CD4-positive, alpha-beta T cell (primary cell): ENCODE measurements at places on chromosomes 16 and 17. TPM values are rescaled to one million over a fixed set of nuclear protein-coding genes. Genes with fewer than 3 reads are reported as not detected.

DNA sequence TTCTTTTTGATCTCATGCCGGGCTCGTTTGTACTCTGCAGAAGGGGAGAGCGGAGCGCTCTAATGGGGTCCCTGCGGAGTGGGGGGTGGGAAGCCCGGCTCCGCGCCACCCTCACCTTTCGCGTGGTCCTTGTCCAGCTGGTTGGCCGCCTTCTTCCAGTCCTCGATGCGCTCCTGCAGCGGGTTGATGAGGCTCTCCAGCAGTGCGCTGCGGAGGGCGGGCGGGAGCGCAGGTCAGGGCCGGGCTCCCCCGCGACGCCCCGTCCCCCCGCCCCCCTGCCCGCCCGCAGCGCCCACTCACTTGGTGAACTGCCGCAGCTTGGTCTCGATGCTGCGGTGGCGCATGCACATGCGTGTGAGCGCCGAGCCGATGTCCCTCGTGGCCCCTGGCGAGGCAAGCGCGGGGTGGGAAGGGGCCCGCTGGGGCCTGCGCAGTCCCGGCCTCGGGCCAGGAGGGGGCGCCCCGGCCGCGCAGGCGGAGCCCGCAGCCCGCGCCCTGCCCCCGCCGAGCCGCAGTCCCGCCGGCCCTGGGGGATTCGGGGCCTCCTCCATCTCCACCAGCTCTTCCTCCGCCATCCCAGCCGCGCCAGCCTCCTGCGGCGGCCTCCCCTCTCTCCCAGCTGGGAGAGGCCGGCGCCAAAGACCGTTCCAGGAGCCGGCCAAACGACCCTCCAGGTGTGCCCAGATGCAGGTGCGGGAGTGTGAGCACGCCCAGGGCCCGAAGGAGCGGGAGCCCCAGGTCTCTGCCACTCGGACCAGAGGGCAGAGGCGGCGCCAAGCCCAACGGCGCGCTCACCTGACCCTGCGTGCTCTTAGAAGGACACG is 6.0 kb downstream of the MTSS2 start:
- DNase-seq: no peak

DNA sequence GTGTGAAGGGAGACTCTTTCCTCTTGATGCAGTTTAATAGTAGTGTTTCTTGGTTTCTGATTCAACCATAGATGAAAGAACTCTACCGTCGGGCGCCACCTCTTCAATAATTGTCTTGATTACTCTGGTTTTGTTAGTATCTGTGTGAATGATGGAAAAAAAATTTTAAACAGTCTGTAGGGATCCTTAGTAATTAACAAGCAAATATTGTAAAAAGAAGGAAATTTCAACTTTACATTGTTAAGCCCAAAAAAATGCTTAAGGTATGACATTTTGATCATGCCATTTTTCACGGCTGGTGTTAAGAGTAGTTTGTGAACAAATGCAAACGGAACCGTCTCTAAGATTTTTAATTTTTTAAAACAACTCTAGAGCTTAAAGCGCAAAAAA is 4.1 kb downstream of the KRT10 start:
- no peak for DNase-seq

GRCh38 chr16:84643674-84644073 is 4.6 kb upstream of the KLHL36 start:
- DNase-seq: no peak

- DNase-seq: no peak
Observed at GRCh38 chr17:44558710-44559633, 1.7 kb downstream of the FZD2 start.

GRCh38 chr16:46812781-46813540 is 18.0 kb downstream of the C16orf87 start:
- no peak for DNase-seq

DNA sequence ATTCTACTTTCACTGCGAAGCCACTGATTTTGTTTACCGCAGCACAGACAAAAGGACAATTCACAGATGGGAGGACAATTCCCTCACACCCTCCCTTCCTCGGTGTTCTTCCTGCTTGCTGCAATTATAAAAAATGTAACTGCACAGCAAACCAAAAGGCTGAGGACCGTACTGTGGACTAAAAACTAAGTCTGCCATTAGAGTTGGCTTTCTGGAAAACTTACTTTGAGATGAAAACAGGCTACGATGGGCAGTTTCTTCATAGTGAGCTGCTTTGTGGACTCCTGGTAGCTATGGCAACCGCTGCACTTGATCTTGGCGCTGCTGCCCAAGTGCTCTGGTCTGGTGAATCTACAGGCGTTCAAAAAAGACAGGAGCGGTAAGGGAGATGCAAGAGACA is 35.2 kb downstream of the USP22 start:
- no peak for DNase-seq

DNA sequence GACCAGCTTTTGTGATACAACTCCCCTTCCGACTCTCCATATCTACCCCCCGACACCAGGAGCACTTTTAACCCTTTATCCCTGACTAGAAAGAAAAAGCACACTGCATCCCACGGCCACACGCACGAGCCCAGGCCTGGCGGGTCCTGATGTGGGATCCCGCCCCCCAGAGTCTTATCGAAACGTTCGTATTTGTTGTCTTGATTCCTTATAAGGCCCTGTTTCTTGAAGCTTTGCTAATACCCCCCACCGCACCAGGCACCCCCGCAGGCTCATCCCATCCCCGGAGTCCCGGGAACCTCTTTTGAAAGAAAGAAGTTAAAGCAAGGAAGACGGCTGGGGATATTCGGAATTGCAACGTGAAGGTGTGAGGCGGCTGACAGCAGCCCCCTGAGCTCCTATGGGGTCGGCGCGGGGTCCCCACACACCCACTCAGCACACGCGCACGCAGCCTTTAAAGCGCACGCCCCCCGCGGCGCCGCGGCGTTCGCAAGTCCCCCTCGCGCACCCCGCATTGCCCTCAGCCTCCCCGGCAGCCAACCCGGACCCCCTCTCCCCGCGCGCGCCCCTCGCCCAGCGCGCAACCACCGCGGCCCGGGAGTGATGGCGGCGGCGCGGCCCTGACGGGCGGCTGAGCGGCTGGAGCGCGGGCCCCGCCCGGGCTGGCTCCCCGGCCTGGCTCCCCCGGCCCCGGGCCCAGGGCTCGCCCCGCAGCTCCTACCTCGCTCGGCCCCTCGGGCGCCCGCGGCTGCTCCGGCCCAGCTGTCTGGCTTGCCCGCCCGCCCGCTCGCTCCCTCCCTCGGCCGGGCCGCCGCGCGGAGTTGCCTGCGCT is 448 bp downstream of the STAT5B start:
- DNase-seq: peak; percentile 45

- DNase-seq: no peak
Observed at GRCh38 chr16:2769675-2770056, 7.4 kb downstream of the ELOB start.

DNA sequence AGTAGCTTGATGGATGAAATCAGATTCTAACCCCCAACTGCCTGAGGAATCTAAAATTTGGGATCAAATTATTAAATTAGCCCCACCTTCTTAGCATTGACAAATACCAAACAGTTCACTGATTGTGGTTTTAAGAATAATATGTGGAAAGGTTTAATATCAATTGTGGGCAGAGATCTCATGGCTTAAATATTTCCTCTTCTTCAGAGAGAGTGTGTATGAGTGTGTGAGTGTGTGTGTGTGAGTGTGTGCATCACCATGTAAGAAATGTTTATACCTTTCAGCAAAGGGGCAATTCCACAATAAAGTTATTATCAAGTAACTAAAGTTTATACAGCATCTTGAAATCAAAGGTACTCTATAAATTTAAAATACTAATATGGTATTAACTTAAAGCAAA is 3.2 kb downstream of the SMURF2 start:
- no peak for DNase-seq

CPHXL gene
- total RNA-seq: not detected
